ENCODE measurements at places on chromosomes 2 and 18. TPM values are rescaled to one million over a fixed set of nuclear protein-coding genes. Genes with fewer than 3 reads are reported as not detected.

Gene IL36RN
- total RNA-seq: not detected

Gene ABHD1
- total RNA-seq: not detected

Gene HOXD8
- total RNA-seq: 14.2 TPM

Gene ACADL
- total RNA-seq: 0.05 TPM

Gene ABCB11
- total RNA-seq: 0.18 TPM

Gene GPBAR1
- 0.35 TPM for total RNA-seq

Gene FAP
- 50.0 TPM for total RNA-seq

Gene ST6GAL2
- total RNA-seq: 39.5 TPM

Gene COLEC11
- total RNA-seq: 0.29 TPM

Gene C2orf15
- 0.41 TPM for total RNA-seq

Gene DSEL
- 7.6 TPM for total RNA-seq

All from glomerular endothelial cell (primary cell).